Right cardiac atrium (tissue), 5 donors: ENCODE measurements at places on chromosomes 5 and 9. TPM values are rescaled to one million over a fixed set of nuclear protein-coding genes. Genes with fewer than 3 reads are reported as not detected.

GRCh38 chr5:81750308-81751008 lies 439 bp downstream of the SSBP2 start:
- DNase-seq, result peak; percentile 75

DNA sequence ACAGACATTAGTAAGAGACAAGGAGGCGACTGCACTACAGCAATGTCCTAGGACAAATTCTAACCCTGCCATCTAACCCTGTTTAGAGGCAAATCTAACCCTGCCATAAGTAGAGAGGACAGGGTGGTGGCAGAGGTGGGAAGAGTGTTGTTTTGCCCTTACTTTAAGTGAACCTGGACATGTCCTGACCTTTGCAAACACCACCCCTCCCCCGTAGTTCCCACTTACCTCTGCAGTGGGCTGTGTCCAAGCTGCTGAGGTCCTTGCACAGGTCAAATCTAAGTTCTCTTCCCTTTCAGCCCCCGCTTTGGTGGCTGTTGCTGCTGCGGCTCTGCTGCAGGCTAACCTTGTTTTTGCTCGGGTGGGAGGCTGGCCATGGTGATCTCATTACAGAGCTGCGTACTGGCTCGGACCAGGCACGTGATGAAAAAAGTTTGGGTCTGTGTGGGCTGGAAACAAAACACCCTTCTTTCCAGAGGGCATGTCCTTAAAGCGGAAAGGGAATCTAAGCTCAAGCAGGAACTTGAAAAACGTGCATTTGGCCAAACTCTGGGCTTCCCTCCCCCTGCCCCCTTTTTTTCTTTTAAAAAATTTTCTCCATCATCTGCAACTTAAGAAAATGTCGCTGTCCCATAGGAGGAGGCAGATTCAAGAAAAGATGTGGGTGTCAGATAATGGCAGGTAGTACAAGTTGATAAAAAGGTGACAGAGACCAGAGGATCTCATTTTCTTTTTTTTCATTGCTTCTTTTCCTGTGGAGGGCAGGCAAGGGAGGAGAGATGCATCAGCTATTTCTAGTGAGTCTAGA lies at the start of gene FAXDC2:
Gene FAXDC2, minus strand, starts transcription at position 349 of the 808 bp plus-strand sequence. CDS start 12,425 bp downstream, outside the sequence.
- peak; percentile 91 for DNase-seq

DNA sequence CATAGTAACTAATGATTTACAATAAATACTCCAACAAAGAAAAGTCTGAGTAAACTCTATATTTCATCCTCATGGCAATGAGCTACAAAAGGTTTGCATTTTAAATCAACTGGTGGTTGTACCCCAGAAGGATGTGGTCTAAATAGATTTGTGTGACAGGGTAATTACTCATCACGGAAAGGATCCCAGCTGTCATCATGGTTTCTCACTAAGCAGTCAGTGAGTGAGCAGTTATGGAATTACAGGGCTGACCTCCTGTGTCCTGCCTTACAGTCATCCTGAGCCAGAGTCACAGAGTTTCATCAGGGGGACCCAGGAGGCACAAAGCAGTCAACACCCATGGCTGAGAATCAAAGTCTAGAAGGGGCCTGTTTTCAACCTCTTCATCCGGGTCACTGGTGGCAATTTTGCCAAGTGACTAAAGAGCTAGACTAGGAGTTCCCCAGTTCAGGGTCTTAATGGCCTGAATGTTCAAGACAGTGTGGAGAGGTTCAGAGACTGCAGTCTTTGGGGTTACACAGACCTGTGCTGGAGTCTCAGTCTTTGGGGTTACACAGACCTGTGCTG lies 210.7 kb upstream of the SLC24A2 start:
- no peak for DNase-seq

GRCh38 chr5:16597946-16598694 lies 18.7 kb downstream of the RETREG1 start:
- DNase-seq, result no peak

GRCh38 chr9:121551985-121552753 lies 52.5 kb upstream of the GGTA1 start:
- DNase-seq, result no peak

DNA sequence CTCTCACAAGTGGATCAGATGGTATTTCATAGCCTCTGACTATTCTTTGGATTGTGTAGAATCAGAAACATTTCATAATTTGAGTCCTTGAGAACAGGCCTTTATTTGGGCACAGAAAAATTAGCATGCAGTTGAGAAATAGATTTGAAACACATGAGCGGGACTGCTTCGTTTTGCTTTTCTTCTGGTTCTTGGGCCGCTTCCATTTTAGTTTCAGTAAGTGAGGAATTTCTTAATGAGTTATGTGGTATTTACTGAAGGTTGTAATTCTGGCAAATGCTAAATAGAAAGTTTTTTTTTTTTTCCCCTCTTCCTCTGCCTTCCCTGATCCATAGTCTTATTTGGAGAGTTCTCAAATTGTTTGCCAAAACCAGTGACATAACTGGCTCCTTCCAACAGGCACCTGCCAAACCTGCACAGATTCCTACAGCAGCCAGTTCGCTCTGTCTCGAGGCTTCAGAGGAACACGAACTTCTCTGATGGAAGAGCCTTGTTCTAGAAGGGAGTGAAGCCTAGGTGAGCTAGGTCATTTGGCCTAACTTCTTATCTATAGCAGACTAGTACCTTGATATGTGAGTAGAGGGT lies 71.2 kb upstream of the SLC28A3 start:
- DNase-seq, result no peak

The FBXL7 gene
- 22.2 TPM for total RNA-seq

The RC3H2 gene
- 41.4 TPM for total RNA-seq
